ENCODE measurements at places on chromosomes 12 and 14.
A peak's percentile ranks its signal among the peaks of the same experiment; 100 is the strongest.

DNA sequence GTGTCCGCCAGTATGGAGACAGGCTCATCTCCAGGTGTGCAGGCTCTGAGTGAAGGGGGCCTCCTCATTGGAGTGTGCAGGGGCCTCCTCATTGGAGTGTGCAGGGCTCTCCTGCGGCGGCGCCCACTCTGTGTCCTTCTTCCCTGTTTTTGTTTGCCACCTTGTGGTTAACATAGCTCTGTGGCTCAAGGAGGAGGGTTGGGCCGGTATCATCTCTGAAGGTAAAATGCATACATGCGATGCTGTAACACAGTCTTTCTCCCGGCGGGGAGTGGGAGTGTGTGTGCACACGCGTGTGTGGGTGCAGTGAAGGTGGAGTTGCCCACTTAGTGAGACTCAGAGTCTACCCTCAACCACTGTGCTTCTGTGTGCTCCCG is 429.4 kb downstream of the ZFP36L1 start:
- DNase-seq = peak; percentile 56

- peak; percentile 54 for DNase-seq
Measured at GRCh38 chr12:26750531-26751175, 82.3 kb downstream of the ITPR2 start.

DNA sequence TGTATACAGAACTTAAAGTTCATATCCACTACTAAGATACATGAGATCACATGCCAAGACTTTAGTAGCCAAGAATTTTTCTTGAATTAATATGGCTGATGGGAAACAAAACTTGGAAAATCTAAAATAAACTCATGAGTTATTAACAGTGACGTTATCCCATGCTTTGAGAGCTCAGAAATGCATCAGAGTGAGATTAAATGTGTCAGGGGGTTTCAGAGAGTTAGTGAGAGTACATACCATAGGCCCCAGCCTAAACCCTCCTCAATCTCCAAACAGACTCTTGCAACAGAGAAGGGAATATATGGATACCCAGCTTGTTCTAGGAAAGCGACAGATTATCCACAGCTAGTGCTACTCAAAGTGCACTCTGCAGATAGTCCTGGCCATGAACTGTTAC is 19.3 kb downstream of the SLC35F4 start:
- DNase-seq = no peak

- DNase-seq = no peak
Measured at GRCh38 chr14:69334576-69334975, 63.5 kb downstream of the ERH start.

DNA sequence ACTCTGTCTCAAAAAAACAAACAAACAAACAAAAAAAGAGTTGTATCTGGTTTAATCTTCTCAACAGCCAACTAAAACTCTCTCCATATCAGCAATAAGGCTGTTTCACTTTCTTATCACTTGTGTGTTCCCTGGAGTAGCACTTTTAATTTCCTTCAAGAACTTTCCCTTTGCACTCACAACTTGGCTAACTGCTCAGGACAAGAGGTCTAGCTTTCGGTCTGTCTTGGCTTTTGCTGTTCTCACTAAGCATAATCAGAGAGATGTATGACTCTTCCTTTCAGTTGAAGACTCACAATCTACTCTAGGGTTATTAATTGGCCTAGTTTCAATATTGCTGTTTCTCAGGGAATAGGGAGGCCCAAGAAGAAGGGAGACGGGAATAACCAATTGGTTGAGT is 12.3 kb downstream of the NEMP1 start:
- no peak for DNase-seq

DNA sequence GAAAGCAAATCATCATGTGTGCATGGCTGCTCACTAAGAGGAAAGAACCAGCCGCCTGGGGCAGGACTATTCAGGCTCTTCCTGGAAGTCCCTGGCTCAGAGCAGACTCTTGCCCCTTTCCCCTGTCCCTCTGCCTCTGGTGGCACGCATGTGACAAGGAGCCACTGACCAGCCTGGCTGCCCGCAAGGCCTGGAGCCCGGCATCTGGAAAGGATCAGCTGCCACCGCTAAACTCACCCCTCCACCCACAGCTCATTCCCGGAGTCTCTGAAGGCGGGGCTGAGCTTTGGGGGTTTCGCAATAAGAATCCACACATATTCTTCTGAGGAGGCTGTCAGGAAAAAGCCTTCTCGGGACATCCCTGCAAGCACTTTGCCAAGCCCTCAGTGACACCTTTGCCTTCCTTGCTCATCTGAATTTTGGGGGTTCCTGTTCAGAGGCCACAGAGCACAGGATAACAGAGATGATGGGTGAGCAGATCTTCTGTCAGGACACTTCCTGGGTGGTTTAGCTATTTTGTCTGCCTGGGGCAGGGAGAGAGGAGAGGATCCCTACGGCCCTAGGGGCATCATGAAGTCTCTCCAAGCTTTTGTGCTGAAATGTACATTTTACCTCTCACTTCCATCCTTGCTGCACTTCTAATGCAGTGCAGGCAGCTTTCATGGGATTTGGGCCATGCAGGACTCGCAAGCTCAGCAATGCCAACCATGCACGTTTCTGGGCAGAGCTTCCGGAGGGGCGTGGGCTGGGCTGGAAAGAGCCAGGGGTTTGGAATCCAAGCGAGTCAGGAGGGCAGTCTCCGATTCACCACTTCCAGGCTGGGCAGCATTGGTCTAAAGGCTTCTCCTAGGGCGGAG is 124.8 kb upstream of the MAP1LC3B2 start:
- peak; percentile 88 for DNase-seq

GRCh38 chr14:71070169-71070568 is 162.9 kb downstream of the PCNX1 start:
- no peak for DNase-seq

DNA sequence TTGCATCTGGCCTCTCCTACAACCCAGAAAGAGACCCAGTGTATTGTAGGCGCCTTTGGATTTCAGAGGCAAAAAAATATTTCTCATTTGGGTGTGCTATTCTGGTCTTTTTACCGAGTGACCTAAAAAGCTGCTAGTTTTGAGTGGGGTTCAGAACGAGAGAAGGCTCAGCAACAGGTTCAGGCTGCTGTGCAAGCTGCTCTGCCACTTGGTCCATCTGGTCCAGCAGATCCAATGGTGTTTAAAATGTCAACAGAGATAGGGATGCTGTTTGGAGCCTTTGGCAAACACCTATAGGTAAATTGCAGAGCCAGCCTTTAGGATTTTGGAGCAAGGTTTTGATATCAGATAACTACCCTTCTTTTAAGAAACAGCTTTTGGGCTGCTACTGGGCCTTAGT is 25.3 kb upstream of the DYRK2 start:
- no peak for DNase-seq

GRCh38 chr12:124705545-124706138 is 138.2 kb upstream of the NCOR2 start:
- no peak for DNase-seq

- no peak for DNase-seq
Measured at GRCh38 chr14:48390346-48390745, 714.9 kb upstream of the MDGA2 start.

GRCh38 chr12:119334430-119335170 is at the start of gene CCDC60:
TSS of gene CCDC60 (plus strand) at chr12:119334729. CDS start at chr12:119335177, 448 bp downstream.
- no peak for DNase-seq

DNA sequence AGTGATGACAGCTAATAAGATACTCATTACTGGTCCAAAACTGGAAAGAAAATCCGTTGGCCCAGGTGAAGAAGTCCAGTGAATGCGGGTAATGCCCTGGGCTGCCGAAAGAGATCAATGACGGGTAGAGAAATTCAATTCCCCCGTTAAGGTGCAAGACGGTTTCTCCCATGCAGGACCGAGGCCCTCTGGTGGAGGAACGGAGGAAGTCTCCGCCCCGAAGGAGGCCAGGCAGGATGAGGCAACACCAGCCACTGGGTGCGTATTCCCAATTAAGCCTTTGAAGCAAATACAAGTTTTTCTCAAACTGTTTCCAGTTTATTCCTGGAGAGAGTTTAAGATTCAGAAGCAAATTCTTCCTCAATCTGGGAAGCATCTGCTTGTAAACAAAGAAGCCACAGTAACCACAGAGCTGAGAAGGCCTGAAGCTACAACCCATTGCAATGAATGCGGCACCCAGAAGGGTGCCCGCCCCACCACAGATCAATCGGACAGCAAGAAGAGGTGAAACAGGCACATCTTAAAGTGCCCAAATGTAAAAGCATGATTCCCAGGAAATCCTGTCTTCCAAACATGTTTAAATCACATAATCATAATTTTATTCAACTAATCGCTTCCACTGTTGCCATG is 118.5 kb downstream of the TTC7B start:
- peak; percentile 86 for DNase-seq

- DNase-seq = no peak
Measured at GRCh38 chr12:6925239-6925539, 2.6 kb upstream of the ATN1 start.

- DNase-seq = no peak
Measured at GRCh38 chr12:89875809-89876208, 167.2 kb upstream of the ATP2B1 start.

- no peak for DNase-seq
Measured at GRCh38 chr14:100822013-100822412, 3.9 kb upstream of the MEG3 start.

DNA sequence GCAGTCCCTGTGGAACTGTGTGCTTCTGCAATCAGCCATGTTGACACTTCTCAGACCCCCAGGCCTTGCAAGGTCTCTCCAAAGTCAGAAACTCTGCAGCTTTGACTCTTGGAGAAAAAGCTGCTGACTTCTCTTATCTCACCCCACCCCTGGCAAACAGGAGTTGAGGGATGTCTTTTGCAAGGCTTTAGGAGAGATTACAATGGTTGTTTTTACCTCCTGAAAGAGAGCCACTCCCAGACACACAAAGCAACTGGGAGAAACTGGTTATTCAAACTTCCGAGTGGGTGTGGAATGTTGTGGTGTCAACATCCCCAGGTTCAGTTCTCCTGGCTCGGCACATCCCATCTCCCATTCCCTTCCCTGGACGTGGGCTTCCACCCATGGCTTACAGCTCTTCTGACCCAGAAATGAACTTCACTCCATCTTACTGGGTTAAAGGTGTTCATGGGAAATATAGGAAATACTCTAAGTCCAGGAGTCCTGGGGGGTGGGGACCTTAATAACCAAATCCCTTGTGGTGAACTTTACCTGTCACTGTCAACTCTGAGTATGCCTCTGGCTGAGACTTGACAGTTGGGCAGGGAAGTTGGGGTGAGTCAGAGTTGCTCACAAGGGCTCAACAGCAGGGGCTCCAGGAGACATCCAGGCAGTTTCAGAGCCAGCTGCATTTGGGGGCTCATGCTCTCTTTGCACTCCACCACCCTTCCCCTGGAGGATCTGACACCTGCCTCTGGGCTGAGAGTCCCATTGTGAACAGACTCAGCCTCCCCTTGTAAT is 41.9 kb downstream of the CCDC177 start:
- DNase-seq = no peak

GRCh38 chr12:92462527-92462926 is 240.3 kb upstream of the PLEKHG7 start:
- DNase-seq = no peak

DNA sequence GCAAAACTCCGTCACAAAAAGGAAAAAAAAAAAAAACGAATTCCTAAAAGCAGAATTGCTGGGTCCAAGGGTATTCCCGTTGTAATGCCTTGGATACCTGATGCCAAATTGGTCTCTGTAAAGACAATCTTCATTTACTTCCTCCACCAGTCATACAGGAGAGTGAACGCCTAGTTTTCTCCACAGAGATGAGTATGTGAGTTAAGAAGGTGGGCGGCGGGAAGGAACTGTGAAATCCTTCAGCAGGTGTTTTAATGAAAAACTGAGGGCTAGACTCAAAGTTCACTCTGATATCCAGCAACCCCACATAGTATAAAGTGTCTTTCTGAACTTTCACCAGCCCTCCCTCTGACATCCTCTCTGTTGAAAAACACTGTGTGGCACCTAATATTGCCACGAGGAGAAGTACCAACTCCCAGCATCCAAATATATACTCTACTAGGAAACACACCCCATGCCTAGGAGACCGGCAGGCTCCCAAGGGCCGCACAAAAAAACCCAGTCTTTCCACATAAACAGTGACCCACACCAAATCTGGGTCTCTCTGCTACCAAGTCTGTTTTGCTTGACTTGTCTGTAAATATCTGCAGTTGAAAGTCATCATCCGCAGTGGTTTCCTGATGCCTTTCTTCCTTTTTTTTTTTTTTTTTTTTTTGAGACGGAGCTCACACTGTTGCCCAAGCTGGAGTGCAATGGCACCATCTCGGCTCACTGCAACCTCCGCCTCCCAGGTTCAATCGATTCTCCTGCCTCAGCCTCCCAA is 30.3 kb upstream of the FOXN3 start:
- peak; percentile 77 for DNase-seq

DNA sequence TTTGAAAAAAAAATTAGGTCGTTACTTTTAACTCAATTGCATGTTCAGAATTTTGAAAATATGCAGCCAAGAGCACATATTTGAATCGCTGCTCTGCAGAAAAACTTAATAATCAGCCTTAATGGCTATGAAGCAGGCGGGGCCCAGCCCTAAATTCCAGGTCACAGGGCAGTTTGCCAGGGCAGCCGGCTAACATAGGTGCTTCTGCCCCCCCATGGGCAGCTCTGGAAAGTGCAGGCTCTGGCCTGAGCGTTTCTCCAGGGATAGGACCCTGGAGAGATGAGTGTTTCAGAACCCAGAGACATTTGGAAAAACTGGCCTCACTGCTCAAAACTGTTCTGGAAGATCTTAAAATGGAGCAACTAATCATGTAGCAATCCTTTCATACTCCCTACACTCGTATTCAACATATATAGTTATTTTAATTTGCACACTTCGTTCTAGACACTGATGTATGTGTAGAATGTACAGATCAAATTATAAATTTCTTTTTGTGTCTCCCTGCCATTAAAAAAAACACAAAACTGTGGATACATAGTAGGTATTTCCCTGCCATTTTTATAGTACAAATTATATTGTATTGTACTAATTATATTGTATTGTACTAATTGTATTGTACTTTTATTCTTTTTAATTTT is 26.0 kb upstream of the PTGR2 start:
- peak; percentile 91 for DNase-seq

GRCh38 chr12:27968972-27969623 is 3.4 kb downstream of the PTHLH start:
- DNase-seq = no peak

- DNase-seq = no peak
Measured at GRCh38 chr12:131380220-131380964, 330.5 kb upstream of the SFSWAP start.

GRCh38 chr12:62211510-62211909 is 48.7 kb upstream of the USP15 start:
- peak; percentile 68 for DNase-seq

GRCh38 chr14:60845523-60845922 is 111.0 kb downstream of the MNAT1 start:
- DNase-seq = peak; percentile 36

GRCh38 chr12:116280595-116281290 is 3.2 kb upstream of the MED13L start:
- peak; percentile 50 for DNase-seq

- DNase-seq = peak; percentile 36
Measured at GRCh38 chr14:70254476-70254961, 65.8 kb upstream of the SLC8A3 start.

GRCh38 chr12:93273834-93274564 is 103.7 kb upstream of the NUDT4 start:
- no peak for DNase-seq

GRCh38 chr14:87725318-87725717 is 267.7 kb downstream of the GALC start:
- no peak for DNase-seq

GRCh38 chr14:64220466-64220865 is 73.7 kb downstream of the ESR2 start:
- DNase-seq = no peak

Measured in suppressor macrophage (primary cell).